ENCODE measurements at places on chromosomes 7 and 10.

DNA sequence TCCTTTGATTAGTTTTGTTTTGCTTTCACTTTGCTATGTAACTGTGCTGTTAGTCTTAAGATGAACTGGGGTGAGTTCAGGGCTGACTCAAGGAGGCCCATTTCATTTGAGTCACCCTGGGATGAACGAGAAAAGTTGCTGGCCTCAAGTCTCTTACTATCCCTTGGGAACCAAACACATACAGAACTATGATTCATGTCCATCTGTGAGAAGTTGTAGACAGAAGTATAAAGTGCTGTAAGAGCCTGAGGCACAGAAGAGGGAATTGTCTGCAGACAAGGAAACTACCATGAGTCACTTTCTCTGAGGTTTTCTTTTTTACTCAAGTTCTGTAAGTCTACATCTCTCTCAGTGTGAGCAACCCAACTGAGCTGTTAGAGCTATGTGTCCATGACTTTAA is 179.8 kb upstream of the CSTF2T start:
- peak; percentile 68 for DNase-seq

- DNase-seq = no peak
Measured at GRCh38 chr7:150842018-150842417, 10.3 kb upstream of the AOC1 start.

DNA sequence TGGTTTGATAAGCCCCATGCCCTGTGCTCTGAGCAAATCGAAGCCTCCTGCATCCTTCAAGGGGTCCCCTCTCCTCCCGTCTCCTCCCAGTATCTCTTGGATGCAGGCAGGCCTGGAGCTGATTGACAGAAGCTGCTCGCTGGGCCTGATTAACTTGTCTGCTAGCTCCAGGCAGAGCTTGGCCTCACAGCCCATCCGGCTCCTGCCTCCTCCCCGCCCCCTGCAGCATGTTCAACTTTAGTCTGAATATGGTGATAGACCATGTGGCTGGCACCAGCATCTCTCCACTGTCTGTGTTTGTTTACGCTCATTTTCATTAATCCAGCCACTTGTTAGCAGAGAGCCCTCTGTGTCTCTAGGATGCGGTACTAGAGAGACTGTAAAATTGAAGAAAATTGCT is 432.2 kb downstream of the DPP6 start:
- no peak for DNase-seq

DNA sequence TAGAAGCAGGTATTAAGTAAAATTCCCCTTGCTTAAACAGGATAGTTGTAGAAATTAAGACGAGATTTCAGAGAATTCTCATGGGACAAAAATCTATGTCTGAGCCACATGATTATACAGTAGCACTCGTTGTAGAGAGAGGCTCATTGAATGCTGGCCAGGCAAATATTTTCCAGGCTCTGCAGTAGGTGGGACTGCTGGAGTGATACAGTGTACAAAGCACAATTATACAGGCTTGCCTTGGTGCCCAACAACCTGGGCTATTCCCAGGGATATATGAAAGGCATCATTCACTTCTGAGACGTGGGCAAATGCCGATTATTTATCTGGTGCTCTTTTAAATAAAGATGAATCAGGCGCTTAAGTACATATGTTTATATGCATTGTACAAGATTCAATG is 380.6 kb downstream of the PHTF2 start:
- DNase-seq = no peak

DNA sequence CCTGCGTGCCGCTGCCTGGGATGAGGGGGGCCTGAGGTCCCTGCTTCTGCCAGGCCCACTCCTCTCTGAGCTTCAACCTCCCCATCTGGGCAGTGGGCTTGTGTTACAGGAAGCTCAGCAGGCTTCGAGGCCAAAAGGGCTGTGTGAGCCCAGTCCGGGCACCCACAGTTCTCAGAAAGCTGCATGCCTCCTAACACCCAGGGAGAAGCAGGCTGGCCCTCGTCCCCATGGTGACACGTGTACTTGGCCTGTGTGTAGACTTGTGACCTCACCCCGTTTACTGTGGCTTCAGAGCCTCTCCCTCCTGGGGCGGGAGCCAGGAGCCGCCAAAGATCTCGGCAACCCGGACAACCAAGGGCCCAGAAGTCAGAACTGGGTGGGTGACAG is 2.2 kb upstream of the GRIFIN start:
- no peak for DNase-seq

- peak; percentile 34 for DNase-seq
Measured at GRCh38 chr10:112375721-112376395, 1.9 kb downstream of the ACSL5 start.

GRCh38 chr10:114491933-114492332 is 87.6 kb upstream of the AFAP1L2 start:
- no peak for DNase-seq

GRCh38 chr10:115814542-115814941 is 458.5 kb downstream of the GFRA1 start:
- DNase-seq = no peak

- no peak for DNase-seq
Measured at GRCh38 chr10:133457100-133457841, 3.5 kb downstream of the SCART1 start.

GRCh38 chr7:110448918-110449317 is 642.0 kb upstream of the LRRN3 start:
- no peak for DNase-seq

DNA sequence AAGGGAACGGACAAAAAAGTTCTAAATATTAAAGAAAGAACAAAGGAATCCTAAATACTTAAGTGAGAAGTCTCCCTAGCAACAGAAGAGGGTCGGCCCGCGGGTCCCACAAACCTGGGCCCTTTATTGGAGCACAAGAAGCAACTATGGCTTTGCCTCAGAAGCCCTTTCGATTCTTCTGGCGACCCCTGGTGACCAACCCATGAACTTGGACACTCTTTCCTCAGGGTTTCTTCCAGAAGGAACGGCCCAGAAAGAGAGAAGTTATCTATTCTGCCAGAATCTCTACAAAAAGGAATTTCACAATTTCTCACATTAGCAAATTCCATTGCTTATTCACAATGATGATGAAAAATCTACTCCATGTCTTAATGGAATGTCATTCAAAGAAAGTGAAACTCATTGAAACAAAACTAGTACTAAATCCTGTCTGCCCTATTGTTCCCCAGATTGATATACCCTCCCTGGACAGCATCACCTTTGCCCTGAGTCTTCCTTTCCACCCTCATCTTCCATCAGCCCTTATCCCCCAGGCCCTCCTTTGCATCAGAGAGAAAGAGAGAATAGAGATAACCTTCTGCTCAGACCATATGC is 43.7 kb downstream of the CPVL start:
- DNase-seq = no peak
